NCI-H2081 treated with DMSO at 0.1 percent for 48 hours (cell line): ENCODE measurements at places on chromosomes 5 and 9.

DNA sequence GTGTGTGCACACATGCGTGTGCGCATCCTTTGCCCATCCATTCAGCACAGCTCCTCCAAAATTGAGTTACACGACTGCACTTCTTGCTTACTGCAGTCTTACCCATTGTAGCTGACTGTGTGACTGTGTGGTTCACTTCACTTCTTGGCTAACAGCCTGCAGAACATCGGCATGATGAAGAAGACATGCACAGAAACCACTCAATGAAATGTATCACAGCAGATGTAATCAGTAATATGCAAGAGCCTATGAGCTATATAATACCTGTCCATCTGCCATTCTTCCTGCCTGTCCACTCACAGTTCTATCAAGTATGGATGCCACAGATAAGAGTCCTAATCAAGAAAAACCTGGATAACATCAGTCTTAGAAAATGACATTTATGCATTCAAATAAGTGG, 83.9 kb downstream of the TRPM3 start:
- no peak for DNase-seq

- no peak for DNase-seq
Measured at GRCh38 chr5:149790276-149790675, 60.2 kb downstream of the PPARGC1B start.

DNA sequence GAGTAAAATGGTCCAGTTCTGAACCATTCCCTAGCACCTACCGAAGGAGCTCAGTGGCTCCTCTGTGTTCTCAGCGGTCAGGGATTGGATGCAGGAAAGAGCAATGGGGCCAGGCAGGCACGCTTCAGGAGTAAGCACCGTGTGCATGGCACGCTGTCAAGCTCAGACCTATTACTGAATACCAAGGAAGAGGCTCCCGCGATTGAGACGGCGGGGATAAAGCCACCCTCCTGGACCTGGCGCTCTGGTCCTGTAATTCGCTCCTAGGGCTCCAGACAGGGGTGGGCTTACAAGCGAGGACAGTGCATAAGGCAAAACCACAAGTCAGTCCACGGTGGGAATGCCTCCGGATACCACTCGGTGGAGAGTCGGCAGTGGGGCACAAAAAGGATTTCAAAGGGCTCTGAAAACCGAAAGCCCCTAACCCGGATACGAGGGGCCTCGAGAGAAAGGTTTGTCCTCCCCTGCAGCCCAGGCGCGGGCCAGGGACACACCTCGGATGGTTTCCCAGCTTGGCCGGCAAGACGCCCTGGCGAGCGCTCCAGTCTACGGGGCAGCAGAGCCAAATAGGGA, 988 bp downstream of the OXCT1 start:
- DNase-seq, result no peak

DNA sequence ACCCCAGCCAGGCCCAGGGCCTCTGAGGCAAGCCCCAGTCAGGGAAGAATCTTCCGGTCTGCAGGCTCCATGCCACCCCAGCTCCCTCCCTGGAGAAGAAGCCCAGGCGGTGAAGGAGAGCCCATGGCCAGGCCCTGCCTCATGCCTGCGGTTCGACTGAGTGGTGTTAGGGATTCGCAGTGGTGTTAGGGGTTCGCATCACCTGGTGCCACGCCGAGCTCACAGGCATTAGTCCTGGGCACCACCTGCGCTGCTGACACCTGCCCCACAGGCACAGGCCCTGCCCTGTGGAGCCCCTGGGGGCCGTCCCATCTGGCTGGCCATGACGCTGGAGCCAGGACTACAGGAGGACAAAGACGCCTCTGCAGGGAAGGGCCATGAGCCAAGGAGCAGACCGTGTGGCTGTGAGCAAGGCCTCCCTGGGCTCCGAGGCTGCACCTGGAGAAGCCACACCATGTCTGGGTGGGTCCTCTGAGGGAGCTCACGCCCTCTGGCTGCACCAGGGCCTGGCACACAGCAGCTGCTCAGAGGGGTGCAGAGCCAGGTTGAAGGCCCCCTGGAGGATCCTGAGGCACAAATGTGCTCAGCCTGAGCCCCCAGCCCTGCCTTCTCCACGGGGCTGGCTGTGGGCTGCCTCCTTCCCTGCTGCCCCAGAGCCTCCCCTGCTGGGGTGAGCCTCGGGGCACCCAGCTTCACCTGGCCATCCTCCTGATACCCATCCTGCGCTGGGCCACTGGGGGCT, 27.6 kb upstream of the RNF130 start:
- no peak for DNase-seq

GRCh38 chr9:97660340-97660739, 26.7 kb downstream of the NCBP1 start:
- DNase-seq, result no peak

DNA sequence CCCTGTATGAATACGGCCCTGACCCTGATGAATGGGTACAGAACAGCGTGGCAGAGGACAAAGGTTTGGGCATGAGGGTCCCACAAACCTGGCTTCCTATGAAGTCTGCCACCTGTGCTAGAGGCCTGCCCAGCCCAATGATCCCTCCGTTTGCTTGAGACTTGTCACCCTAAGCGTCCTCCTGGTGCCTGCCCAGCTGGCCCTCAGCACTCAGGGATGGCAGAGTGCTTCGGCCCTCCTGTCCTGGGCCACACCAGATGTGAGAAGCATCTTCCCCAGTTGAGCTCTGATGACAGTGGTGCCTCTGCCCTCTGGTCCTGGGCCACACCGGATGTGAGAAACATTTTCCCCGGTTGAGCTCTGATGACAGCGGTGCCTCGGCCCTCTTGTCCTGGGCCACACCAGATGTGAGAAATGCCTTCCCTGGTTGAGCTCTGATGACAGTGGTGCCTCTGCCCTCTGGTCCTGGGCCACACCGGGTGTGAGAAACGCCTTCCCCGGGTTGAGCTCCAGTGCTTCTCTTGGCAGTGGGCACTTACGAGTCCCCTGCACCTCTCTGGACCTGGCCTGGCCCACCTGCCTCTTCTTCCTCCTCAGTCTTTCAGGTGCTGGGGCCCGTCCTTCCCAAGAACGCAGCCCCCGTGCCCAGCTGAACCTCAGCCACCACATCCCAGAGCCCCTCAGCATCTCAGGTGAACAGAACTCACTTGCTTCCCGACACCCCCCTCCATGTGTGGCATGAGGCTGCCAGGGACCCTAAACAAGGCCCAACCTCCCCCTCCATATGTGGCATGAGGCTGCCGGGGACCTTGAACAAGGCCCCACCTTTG, 253.1 kb upstream of the IRX1 start:
- no peak for DNase-seq

GRCh38 chr5:159682623-159683022, 233.7 kb upstream of the ADRA1B start:
- DNase-seq, result no peak

DNA sequence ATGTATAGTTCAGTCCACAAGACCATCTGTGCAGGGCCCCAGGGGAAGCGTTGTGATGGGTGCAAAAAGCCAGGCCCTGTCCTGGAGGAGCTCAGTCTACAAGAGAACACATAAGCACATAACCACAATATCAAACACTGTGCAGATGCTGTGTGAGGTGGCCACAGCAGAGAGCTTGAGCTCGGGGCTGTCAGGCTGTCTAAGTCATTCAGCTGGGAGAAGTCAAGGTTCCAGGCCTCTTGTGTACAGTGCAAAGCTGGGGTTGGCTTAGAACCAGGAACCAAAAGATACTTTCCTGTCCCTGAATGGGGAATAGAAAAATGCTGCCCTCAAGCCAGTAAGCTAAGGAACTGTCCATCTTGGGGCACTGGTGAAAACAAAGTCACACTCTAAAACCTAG, 75.0 kb downstream of the PRDM6 start:
- DNase-seq, result no peak

- DNase-seq, result no peak
Measured at GRCh38 chr9:109906766-109907382, 126.9 kb downstream of the PALM2AKAP2 start.

GRCh38 chr5:91359962-91360609, 23.0 kb downstream of the ARRDC3 start:
- DNase-seq, result no peak

- no peak for DNase-seq
Measured at GRCh38 chr9:16369427-16369826, 501.0 kb downstream of the BNC2 start.

GRCh38 chr9:212297-212696, 2.4 kb upstream of the DOCK8 start:
- no peak for DNase-seq

GRCh38 chr5:161064781-161065180, 212.8 kb upstream of the ATP10B start:
- DNase-seq, result no peak

DNA sequence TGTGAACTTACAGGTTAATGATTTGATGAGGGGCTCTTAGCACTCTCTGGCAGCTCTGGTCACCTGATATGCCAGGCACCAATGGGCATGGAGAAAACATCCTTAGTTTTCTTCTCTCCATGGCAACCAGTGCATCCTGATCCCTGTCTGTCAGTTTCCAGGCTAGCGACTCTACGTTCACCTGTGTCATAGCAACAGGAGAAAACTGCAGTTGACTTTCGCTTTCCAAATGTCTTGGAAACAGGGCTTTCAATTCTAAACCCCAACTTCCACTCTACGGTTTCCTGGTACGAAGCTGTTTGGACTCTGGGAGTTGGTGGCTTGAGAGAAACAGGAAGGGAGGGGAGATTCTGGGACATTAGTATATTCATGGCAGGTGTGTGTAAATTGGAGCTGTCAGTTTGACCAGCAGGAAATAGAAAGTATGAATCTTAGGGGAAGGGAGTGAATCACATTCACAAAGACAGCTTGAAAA, 74.4 kb downstream of the SLC28A3 start:
- no peak for DNase-seq

GRCh38 chr5:113118765-113119164, 142.2 kb downstream of the DCP2 start:
- DNase-seq, result no peak

GRCh38 chr9:108684288-108685025, 171.3 kb downstream of the ACTL7B start:
- no peak for DNase-seq

- DNase-seq, result no peak
Measured at GRCh38 chr9:89701221-89701798, 96.5 kb downstream of the GADD45G start.

DNA sequence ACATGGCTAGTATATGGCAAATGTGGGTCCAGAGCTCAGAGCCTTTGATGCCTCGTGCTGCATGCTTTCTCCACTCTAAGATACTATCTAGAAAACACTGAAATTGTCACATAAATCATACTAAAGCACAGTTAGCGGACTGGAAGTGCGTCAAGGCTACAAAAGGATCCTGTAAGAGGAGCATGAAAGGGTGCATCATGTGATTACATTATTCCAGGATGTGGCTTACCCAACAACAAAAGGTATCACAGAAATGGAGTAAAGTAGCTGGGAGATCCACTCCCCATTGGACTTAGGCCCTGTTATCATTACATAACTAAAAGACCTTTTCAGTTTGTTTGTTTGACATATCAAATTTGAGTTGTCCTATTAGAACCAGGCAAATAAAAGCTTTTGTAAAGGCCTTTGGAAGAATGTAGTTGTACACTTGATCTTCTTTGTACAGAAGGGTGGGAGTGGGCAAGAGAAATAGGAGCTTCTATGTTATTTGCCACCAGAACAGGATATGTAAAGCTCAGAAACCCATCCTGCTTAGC, 6.9 kb downstream of the SLC31A1 start:
- no peak for DNase-seq

DNA sequence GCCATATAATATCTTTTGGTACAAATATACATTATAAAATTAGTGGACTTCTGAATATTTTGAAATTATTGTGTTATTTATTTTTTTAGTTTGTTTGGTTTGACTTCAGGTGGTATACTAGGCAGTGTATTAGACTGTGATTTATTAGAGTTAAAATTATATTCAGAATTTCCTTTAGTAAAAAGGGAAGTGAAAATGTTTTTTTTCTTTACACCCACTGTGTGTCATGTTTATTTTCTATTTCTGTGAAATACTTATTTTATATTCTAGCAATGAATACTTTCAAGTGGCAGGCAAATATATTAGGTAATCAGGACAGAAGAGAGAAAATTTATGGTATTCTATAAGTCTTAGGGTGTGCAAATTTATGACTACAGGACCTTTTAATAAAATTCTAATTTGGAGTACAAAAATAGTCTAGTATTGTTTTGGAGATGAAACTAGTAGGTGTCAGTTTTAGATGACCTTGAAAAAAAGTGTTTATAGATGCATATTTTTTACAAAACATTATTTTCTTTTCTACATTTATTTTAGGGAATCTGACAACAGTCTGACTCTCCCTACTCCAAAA, 8.8 kb downstream of the CSNK1G3 start:
- no peak for DNase-seq

- DNase-seq, result no peak
Measured at GRCh38 chr9:114216081-114216480, 60.7 kb downstream of the COL27A1 start.

DNA sequence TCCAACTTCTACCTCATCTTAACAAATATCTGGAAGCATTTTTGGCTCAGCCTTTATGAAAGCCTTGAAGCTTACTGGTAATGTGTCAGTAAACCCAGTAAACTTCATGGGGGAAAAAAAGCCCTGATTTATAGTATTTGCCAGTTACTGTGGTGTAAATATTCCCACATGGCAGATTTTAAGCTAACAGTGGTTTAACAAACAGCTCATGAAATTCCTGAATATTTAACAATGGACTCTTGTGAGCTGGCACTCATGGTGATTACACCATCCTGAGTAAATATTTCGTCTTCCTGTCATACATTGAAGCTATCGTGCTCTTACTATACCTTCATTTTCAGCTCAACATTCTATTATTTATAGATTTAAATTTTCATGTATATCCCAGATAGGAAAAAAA, 57.0 kb upstream of the ACOT12 start:
- DNase-seq, result no peak

- no peak for DNase-seq
Measured at GRCh38 chr9:128102861-128103588, 24.5 kb downstream of the PTGES2 start.

- DNase-seq, result no peak
Measured at GRCh38 chr9:87871425-87872078, 11.1 kb upstream of the SPATA31E1 start.

GRCh38 chr5:6633469-6634245, 417 bp downstream of the SRD5A1 start:
- DNase-seq, result no peak

DNA sequence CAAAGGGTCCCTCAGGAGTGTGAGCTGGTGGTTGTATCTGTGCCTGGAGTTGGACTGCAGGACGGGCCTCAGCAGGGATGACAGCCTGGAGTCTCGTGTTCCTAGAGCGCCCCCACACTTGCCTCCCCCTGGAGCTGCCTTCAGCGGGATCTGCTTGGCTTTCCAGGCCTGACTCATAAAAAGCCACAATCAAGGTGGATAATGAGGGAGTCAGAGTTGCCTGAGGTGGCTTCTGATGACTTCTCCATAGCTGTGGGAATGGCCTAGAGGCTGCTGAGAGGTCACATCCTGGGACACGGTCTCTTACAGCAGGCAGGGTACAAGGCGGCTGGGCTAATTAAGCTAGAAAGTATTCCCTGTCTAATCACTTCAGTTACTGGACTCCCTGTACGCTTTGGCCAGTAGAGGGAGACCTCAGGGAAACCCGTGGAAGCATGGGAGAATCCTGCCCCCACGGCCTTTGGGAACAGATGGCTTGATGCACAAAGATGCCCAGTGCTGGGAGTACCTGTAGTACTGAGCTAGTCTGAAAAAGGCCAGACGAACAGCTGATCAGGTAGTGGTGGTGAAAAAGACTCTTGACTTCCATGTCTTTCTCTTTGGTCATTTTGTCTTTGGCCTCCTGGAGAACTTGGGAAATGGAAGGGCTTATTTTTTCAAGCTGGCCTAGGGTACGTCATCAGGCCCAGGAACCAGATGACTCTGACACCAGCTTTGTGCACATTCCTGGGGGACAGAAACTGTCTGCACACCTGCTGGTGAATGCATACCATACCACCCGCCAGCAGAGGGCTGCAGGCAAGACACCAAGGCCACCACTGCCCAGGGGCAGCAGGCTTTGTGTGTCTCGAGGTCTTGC, 16.1 kb upstream of the FRRS1L start:
- DNase-seq, result no peak

GRCh38 chr9:76181781-76182180, 212.4 kb downstream of the RFK start:
- no peak for DNase-seq
